ENCODE measurements at places on chromosomes 4 and X. TPM values are rescaled to one million over a fixed set of nuclear protein-coding genes. Genes with fewer than 3 reads are reported as not detected.

BTK gene
- total RNA-seq: not detected

SSX2B gene
- total RNA-seq: not detected

HS6ST2 gene
- 0.17 TPM for total RNA-seq

SPINK2 gene
- total RNA-seq: not detected

CXCR3 gene
- not detected for total RNA-seq

GABRB1 gene
- not detected for total RNA-seq

Measured in fibroblast of lung (primary cell).